Hematopoietic multipotent progenitor cell treated with erythropoietin and hydrocortisone succinate and interleukin-3 and kit ligand, for 15 days (in vitro differentiated cells): ENCODE measurements at places on chromosomes 2 and 18.

- no peak for DNase-seq
These were observed 181.4 kb upstream of the MSH6 start for GRCh38 chr2:47601568-47601967.

- no peak for DNase-seq
These were observed 34.6 kb downstream of the USP40 start for GRCh38 chr2:233531955-233532354.

- no peak for DNase-seq
These were observed 94.2 kb upstream of the CDH20 start for GRCh38 chr18:61239051-61239450.

- DNase-seq, result no peak
These were observed 175.6 kb downstream of the BCL11A start for GRCh38 chr2:60377825-60378224.

DNA sequence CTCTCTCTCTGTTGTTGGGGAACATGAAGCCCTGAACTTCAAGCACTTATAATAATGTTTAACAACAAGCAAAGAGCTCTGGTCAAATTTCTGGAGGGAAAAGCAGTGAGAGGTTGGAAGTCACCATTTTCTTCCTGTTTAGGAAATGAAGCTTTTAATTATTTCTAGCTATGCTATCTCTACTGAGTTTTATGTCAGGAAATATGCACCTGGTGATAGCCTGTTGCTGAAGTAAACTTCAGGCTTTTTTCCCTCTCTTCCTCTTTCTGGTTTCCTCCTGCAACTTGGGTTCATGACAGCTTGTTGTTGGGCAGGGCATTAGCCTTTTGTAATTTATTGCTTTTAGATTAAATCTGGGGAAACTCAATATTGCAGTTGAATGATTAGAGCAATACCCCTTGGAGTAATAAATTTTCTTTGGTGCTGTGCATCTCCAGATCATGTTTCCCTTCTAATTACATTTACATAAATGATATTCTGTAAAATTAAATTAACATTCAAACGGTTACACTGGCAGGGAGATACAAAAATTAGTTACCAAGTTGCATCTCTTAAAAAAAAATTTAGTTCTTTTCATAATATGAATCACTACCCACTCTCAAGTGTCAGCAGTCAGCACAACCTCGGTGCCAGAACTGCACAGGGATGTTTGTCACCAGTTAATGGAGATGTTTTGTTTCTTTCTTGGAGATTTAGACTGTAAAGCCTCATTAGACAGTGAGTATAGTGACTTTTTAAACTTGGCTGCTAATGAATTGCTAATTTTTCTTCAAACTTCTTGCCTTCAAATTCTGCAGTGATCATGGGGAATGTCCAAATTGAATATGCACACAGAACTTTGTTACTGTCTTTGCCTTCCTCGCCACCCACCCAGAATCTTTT, 466.6 kb upstream of the ETAA1 start:
- DNase-seq, result no peak

GRCh38 chr2:80001701-80002101, 302.9 kb downstream of the LRRTM1 start:
- no peak for DNase-seq

- no peak for DNase-seq
These were observed 146.5 kb downstream of the DDX1 start for GRCh38 chr2:15738225-15738546.

- no peak for DNase-seq
These were observed 42.1 kb upstream of the LAPTM4A start for GRCh38 chr2:20093263-20094141.

DNA sequence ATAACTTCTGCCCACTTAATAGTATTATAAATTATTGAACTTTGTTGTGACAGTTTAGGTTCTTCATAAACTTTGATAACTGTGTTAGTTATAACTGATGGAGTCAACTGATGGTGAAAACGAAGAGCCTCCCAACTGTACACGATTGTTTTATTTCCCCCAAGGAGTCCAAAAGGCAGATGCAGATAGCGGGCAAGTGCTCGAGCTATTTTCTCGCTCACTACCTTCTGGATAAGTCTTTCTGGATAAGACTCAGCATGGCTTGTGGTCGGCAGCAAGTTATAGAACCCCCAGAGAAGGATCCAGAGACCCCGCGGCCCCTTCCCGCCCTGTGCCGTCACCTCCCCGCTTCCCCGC, 517 bp downstream of the GCFC2 start:
- no peak for DNase-seq

GRCh38 chr2:80363791-80364349, 59.3 kb upstream of the LRRTM1 start:
- DNase-seq, result no peak

DNA sequence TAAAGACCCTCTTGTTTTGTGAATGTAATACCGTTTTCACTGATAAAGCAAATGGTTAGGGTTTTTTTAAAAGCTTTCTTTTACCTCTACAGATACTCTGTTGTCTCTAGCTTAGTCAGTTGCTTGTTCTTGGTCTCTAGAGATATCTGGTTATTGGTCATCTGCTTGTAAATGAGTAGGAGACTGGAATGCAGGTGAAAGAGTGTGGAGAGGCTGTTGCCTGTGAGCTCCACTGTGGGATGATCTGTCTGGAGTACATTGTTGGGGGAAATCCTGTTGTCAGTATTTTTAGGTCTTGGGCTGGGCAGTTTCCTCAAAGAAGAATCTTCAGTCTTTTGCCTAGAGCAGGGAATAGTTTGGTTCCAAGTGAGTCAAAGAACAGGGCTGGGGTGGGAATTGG, 67.7 kb downstream of the SMCHD1 start:
- DNase-seq, result no peak

DNA sequence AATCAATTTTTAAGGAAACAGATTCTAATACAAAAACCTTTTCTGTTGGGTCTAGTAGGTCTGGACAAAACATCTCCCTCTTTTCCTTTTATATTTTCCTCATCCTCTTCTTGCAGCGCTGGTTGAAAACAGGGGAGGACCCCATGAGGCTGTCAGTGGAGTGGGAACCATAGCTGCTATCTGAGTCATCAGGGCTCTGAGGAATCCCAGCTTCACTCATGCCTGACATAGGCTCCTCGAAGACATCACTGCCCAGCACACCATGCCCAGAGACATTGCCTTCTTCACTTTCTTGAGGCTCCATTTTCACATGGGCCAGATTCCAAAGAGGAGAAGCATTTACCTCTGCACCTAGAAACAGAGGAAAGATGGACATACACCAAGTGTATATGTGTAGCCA, 10.0 kb downstream of the SUPT7L start:
- DNase-seq, result no peak

GRCh38 chr2:28982381-28982950, 1.4 kb downstream of the TOGARAM2 start:
- DNase-seq, result no peak

GRCh38 chr2:45510701-45511420, 100.2 kb downstream of the SRBD1 start:
- no peak for DNase-seq
